Cerebellar nuclear complex (tissue), 1 donor: ENCODE measurements at places on chromosomes 6 and 20.

DNA sequence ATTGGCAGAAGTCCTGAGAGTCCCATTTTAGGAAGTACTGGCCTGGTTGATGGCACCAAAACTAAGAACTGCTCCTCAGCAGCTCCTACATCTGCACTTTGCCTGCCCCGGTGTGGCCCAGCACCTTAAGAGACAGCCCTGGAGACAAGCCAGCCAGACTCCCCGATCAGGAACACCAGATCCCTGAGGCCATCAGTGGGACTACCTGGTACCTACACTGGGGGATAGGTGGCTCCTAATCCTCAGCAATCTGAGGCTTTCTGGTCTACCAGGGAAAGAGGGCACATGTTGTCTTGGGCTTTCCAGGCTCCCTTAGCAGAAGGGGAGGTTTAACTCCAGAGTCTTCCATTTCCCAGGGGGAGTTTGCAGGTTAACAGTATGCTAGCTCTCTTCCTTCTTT lies at the start of gene WFDC6:
Gene WFDC6 (minus strand): TSS at position 101 of the 400 bp plus-strand sequence. CDS start 75 bp downstream, at position 26.
- no peak for DNase-seq

DNA sequence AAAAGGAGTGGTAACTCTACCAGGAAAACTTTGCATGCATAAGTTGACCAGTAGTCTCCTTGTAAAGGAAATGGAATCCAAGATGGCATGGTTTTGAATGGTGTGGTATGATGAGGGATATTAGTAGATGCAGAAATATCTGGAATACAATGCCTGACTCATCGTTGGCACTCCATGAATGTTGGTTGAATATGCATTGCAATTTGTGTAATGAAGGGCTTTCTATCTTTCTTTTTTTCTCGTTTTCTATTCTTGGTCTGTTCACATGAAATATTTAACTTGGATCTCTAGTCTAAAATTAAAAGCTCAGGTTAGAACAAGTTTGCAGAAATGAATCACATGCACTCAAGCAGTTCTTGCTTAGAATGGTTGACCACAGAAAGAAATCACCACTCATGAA lies 277.3 kb upstream of the PRND start:
- DNase-seq, result no peak

DNA sequence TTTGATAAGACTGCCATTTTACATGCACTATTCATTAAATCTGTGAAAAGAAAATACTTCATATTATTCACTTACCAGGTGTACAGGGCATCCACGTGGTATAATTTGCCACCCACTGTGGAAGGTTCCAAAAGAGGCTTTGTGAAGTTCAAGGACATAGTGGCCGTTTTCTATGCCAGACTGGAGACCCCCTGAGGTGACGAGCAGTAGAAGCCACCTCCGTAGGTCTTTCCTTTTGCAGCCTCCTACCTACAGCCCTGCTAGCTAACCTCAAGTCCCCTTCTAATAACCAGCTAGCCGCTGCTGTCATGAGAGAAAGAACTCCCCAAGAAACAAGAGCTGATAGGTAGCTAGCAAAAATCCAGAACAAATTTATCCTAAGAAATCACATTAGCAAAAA lies 110.5 kb downstream of the ARHGAP18 start:
- no peak for DNase-seq

- no peak for DNase-seq
These were observed 148.1 kb upstream of the NEDD9 start for GRCh38 chr6:11380549-11380948.

GRCh38 chr6:89692256-89692655 lies 53.7 kb upstream of the LYRM2 start:
- no peak for DNase-seq

- no peak for DNase-seq
These were observed 374.8 kb upstream of the EPHA7 start for GRCh38 chr6:93794166-93794565.

- no peak for DNase-seq
These were observed 56.3 kb upstream of the TULP1 start for GRCh38 chr6:35569011-35569461.

DNA sequence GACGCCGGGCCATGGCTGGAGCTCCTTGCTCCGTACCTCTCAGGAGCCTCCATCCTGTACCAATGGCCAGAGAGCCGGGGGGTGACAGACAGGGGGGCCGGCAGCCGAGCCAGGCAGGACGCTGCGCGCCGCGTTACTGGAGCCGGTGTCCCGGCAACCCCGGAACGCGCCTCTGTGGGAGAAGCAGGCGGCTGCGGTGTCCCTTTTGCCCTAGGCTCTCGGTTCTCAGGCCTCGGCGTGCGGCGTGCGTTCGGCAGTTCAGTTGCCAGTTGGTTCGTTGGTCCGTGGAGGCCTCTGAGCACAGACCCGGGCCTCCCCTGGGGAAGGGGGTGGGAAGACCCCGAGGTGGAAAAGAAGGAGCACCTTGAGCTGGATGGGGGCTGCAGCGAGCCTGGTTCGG lies at the start of gene SPATS1:
Gene SPATS1 (plus strand): TSS at position 162 of the 400 bp plus-strand sequence. CDS start 446 bp downstream, outside the sequence.
- no peak for DNase-seq

- no peak for DNase-seq
These were observed 14.6 kb upstream of the TMEM181 start for GRCh38 chr6:158545043-158545966.

- no peak for DNase-seq
These were observed 23.9 kb downstream of the ZNF337 start for GRCh38 chr20:25672659-25673235.

DNA sequence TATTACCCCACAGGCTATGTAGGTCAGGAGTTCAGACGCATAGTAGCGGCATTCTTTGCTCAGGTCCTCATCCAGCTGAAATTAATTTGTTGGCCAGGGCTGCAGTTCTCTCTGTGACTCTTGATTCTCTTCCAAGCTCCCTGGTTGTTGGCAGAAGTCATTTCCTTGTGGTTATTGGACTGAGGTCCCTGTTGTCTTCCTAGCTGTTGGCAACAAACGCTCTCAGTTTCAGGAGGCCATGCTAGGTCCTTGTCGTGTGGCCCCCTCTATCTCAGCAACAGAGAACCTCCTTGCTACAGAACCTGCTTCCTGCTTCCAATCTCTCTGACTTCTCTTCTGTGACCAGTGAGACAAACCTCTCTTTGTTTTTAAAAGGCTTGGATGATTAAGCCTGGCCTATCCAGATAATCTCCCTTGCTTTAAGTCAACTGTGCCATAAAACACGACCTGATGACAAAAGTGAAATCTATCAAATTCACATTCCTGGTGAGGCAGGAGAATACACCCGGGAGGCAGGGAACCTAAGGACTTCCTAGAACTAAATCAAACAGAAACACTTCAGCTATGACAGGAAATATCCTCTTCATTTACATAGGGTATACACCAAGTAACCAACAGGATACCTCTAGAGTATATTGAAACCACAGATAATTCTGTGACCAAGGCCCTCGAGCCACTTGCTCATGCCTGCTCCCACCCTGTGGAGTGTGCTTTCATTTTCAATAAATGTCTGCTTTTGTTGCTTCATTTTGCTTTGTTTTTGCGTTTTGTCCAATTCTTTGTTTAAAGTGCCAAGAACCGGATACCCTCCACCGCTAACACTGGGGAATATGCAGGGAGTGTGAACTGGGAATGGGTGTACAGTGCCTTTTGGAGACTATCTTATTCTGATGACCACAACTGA lies 196.0 kb downstream of the BTBD3 start:
- DNase-seq, result peak; percentile 57

- DNase-seq, result no peak
These were observed 124.5 kb downstream of the TAF4 start for GRCh38 chr20:61940976-61941720.

GRCh38 chr6:95133578-95133977 lies 443.8 kb upstream of the MANEA start:
- no peak for DNase-seq

- DNase-seq, result no peak
These were observed 663.6 kb upstream of the CHD6 start for GRCh38 chr20:42281801-42282200.

DNA sequence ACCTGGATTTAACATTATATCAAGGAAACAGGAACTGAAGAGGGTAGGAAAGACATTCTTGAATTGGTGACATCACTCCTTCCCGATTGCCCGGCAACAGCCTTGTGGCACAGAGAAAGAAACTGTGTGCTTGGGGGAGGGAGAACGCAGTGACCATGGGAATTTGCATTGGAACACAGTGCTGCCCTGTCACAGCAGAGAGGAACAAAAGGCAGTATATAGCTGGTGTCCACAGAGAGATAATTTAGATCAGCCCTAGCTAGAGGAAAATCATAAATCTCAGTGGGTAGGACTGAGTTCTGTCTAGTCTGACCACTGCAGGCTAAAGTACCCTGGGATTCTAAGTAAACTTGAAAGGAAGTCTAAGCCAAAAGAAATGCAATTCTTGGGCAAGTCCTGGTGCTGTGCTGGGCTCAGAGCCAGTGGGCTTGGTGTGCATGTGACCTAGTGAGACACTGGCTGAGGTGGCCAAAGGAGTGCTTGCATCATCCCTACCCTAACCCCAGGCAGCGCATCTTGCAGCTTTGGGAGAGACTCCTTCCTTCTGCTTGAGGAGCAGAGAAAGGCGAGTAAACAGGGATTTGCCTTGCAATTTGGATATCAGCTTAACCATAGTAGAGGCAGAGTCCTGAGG lies 697.6 kb downstream of the HACE1 start:
- DNase-seq, result no peak

DNA sequence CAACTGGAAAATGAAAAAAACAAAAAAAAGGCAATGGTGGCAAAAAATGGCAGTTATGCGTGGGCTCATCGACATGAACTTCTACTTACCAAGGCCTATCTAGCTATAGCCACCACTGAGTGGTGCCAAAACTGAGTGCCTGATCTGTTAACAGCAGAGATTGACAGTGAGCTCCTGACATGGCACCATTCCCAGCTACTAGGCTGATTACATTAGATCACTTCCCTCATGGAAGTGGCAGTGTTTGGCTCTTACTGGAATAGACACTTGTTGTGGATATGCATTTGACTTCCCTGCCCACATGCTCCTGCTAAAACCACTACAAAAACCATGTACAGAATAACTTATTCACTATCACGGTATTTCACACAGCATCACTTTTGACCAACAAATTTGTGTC lies 216.1 kb upstream of the SGK1 start:
- no peak for DNase-seq

DNA sequence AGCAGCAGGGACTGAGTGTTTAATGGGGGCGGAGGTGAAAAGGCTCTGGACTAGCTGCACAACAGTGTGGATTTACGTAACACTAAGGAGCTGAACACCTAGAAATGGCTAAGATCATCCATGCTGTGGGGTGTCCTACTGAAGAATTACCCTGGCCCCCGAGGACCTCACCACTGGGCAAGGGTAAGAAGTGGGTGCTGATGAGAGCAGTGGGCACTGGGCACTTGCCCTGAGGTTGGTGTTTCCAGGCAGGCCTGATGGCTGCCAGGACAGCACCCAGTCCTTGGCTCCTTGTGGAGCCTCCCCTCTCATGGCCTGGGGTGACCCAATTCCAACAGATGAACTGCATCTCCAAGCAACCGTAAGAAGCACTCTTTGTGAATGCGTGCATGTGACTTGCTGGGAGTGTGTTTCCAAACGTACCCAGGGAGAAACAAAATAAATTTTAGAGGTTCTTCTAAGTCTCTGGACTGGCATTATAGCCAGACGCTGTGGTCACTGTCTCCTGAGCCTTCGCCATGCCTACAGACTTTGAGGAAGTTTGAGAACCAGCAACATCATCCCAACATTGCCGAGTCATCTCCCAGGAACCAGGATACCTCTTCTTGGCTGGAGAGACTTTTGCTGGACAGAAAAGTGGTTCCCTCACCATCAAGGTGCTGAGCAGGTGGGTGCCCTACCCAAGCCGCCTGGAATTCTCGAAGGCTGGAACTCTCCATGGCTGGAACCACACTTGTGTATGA lies 245.9 kb downstream of the ERMARD start:
- no peak for DNase-seq

- DNase-seq, result no peak
These were observed 141.1 kb upstream of the SLC24A3 start for GRCh38 chr20:19071446-19071725.
